ENCODE measurements at places on chromosomes 12 and 14.
A peak's percentile ranks its signal among the peaks of the same experiment; 100 is the strongest.

DNA sequence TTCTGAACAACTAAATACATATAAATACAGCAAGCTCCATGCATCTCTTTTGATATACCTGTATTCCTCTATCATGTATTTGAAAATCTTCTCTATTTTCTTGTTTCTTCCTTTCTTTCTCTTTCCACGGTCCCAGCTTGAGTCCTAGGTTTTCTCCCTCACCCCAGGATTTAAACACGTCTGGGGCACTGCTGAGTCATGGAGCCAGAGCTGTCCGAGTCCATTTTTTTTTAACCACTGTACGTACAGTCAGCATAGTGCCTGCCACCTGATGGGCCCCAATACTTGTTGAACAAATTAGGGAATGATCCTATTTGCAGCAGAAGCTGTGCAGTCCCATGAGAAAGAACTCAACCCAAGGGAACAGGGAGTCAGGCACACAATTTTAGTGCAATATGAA, 158.1 kb downstream of the ATP23 start:
- DNase-seq, result no peak

- DNase-seq, result no peak
Measured at GRCh38 chr12:117100851-117101673, 1.8 kb upstream of the TESC start.

DNA sequence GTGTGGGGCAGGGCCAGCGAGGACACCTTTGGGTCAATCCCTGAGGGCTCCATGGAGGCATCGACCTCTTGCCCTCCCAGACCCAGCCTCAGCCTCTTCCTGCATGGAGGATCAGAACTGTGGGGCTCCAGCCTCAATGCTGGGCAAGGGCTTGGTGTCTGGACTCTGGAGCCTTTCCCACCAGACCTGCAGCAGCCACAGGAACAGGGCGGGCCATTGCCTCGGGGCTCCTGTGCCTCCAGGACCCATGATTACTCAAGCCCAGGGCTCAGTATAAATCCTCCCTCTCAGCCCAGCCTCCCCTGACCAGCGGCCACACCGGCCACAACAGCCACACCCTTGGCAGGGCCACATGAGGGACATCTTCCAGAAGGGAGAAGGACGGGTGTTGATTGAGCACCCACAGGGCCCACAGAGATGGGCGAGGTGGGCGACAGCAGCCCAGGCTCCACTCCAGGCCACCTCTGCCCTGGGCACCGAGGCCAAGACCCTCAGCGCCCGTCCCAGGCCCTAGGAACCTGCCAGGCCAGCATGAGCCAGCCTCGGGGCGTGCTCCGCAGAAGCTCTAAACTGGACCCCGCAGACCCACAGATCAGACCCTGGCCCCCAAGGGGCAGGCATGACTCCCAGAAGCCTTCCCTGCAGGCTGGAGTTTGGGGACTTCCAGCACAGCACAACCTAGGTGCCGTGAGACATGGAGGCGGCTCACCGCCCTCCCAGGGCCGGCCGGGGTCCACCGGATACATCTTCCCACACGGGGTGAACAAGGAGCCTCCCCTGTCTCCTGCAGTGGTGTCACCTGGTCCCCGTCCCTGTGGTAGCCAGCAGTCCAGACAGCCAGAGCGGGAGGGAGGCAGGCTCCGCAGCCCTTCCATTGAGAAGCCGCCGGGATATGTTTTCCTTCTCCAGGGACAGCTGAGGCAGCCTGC, 25.1 kb downstream of the NCOR2 start:
- DNase-seq, result no peak

DNA sequence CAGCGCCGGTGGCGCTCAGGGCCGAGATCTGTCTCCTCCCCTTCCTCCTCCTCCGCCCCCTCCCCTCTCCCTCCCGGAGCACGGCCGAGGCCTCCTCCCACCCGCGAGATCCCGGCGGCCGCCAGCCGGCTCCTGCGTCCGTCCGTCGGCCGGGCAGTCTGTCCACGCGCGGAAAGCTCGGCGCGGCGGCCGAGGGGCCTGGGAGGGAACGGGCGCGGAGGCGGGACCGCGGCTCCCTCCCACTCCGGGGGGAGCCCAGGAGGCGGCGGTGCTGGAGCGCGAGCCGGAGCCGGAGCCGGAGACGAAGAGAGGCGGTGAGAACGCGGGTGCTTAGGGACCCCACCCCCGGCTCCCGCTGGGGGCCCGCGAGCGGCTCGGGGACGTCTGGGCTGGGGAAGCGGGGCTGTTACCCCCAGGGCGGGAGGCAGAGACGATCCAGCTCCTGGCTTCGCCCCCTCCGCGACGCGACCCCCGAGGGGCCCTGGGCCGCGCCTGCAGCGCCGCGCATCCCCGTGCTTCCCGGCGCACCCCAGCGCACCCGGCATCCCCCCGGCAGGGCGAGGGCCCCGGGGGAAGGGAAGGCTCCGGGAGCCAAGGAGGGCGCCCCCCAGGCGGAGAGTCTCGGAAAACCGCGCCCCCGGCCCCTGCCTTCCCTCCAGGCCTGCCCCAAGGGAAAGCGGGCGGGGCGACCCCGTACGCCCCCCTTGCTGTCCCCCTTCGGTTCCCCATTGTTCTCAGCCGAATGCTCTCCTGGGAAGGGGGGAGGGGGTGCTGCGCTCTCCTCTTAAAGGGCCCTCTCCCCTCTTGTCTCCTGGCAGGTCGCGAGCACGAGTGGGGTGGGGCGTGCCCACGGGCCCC, at the start of gene DTX1:
TSS of gene DTX1 (plus strand) at position 100 of the 858 bp plus-strand sequence. CDS start 1,463 bp downstream, outside the sequence.
- no peak for DNase-seq

DNA sequence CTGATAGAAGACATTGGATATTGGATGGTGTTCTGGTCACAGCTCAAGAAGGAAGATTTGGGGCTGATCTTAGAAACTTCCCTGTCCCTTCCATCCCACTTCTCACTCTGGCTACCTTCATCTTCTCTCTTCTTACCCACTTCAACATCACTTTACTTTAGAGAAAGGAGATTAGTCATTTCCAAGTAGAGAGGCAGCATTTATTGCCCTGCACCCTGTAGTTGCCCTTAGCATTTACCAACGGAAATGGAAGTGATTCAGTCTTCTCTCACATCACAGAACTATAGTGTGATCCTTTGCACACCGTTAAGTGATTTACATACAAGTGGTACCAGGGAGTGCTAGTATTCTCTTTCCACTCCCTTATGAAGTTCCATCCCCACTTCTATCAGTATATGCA, 52.4 kb downstream of the PHLDA1 start:
- DNase-seq, result no peak

- peak; percentile 14 for DNase-seq
Measured at GRCh38 chr12:70660620-70661219, 23.5 kb upstream of the PTPRB start.

DNA sequence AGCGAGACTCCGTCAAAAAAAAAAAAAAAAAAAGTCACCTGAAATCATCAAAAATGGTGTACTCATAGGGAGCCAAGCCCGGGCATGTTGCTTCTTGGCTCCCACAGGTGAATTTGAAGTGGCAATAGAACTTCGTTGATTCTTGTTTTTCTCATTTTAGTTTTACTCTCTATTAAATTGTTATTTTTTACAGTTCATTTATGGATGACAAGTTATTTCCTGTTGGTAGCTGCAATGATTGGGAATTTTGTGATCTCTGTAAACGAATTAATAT, 1.3 kb downstream of the TM7SF3 start:
- DNase-seq, result no peak

DNA sequence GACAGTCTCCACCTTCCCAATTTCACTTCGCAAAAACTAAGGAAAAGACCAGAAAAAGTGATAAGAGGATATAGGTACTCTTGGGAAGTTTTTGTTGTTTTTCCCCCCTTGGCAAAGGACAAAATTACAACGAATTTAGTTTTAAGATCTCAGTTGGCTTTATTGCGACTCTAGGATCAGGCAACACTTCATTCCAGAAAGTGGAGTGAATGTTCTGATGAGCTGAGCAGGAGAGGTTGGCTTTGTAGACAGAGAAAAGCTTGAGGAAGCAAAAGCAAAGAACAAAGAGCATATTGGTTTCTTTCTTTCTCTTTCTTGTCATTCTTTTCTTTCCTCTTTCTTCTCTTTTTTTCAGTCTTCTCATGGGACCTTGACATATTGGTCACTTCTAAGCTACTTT, 640 bp upstream of the ZFYVE1 start:
- no peak for DNase-seq

- no peak for DNase-seq
Measured at GRCh38 chr12:57717131-57717530, 21.4 kb downstream of the AGAP2 start.

DNA sequence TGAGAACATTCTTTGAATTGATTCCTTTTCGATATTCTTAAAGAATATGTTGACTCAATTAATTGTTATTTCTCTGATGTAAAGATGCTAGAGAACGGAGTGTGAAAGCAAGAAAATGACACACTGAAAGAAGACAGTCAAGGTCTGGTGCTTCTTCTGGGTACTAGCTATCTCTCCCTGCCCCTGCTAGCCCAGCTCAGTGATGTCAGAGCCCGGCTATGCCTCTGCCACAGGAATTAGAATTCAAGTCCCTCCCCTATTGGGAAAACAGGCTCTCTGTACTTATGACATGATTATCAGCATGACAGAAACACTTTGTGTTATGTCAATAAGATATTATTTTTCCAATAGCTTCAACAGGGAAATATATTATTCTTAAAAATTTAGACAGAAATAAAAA, 252.4 kb downstream of the KCNC2 start:
- no peak for DNase-seq

GRCh38 chr12:121723200-121723599, 10.6 kb downstream of the TMEM120B start:
- no peak for DNase-seq

DNA sequence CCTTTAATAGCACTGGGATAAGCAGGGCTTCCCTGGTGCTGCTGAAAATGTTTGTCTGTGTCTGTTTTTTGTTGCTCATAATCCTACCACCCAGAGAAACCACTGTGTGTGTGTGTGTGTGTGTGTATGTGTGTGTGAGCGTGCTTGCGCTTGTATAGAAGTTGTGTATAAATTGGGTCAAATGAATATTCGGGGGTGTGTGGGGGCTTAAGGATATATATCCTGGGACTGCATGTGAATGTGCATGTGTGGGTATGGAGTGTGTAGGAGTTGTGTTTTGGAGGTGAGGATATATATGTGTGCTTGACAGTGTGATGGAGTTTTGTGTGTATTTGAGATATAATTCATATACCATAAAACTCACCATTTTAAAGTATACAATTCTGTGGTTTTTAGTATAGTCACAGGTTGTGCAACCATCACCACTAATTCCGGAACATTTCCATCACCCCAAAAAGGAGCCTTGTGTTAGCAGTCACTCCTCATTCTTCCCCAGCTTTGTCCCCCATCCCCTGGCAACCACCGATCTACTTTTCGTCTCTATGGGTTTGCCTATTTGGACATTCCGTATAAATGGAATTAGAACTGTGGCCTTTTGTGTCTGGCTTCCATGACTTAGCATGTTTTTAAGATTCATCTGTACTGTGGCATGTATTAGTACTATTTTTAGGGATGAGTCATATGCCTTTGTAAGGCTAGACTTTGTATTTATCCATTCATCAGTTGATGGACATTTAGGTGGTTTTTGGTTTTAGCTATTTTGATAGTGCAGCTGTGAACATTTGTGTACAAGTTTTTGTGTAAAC, 25.6 kb downstream of the TCTN1 start:
- DNase-seq, result no peak

GRCh38 chr12:117120787-117121186, 21.6 kb upstream of the TESC start:
- DNase-seq, result no peak

GRCh38 chr12:12398026-12398859, 41.4 kb downstream of the BORCS5 start:
- DNase-seq, result no peak

- no peak for DNase-seq
Measured at GRCh38 chr12:89960011-89960507, 251.4 kb upstream of the ATP2B1 start.

- DNase-seq, result peak; percentile 63
Measured at GRCh38 chr14:101791919-101792572, 30.5 kb downstream of the PPP2R5C start.

- DNase-seq, result no peak
Measured at GRCh38 chr12:18567787-18568186, 170.0 kb downstream of the PLCZ1 start.

DNA sequence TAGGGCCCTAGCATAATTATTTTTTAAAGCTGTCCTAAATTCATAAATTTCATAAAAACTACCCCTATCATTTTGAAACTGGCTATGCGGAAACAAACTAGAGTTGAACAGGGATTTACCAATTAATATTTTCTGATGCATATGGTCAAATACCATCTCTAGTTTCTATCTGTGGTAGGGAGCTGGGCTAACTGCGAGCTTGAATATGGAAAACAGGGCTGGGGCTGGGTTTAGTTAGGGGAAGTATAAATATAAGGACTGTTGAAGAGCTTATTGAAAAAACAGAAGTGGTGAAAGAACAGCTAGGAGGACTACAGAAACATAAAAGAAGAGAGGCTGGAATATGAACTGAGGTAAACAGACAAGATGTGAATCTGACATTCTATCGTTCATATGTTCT, 91.8 kb downstream of the SLC38A1 start:
- no peak for DNase-seq

DNA sequence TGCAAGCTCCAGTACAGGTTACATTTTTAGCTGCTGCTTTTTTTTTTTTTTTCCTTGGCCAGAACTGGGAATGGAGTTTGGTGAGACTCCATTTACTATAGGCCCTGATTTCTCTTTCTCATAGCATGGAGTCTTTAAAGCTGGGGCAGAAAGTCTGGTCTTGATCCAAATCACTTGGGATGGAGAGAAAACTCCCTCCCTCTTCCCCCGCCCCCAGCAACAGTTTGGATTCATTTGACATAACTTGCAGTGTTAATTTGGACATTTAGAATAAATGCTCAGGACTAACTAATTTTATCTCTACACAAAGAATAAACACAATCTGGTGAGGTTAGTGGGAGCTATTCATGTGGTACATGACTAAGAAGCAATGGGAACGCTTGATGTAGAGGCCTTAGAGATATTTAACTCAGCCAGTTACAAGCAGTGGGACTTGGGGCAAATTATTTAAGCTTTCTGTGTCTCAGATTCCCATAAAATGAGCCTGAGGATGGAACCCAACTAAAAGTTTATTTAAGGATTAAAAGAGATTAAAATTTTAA, 107.3 kb upstream of the ARHGAP5 start:
- DNase-seq, result no peak
